CD4-positive, alpha-beta memory T cell (primary cell): ENCODE measurements at places on chromosomes 4 and X. TPM values are rescaled to one million over a fixed set of nuclear protein-coding genes. Genes with fewer than 3 reads are reported as not detected.

PLAC8 gene
- 148 TPM for total RNA-seq

- no peaks in the 10 kb centered on the region for H3K27me3 ChIP-seq
- no peaks in the 10 kb centered on the region for H3K36me3 ChIP-seq
- H3K4me3 ChIP-seq = no peak overlapping the region
- no peak for DNase-seq
Measured at GRCh38 chr4:89753601-89754066, 83.3 kb downstream of the SNCA start.

GRCh38 chrX:50099331-50099730 lies 101.5 kb downstream of the AKAP4 start:
- H3K4me1 ChIP-seq = no peaks in the 10 kb centered on the region
- H3K27ac ChIP-seq = no peak overlapping the region
- H3K27me3 ChIP-seq = no peaks in the 10 kb centered on the region
- no peak overlapping the region for H3K4me3 ChIP-seq

DNA sequence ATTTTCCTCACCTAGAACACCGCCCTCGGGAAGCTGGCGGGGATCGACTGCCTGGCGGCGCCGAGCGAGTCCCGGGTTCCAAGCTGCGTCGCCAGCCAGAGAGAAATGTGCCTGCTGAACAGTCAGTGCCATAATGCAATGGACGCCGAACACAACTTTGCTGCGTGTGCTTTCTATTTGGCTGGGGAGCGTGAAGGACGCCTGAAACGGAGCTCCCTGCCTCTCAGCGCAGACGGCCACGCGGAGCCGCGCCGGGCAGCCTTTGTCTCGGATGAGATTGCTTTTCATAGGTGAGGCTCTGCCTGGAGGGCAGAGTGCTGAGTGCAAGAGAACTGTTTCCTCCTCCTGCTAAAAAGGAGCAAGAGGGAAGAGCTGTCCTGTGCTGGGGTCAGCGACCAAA lies 107.7 kb upstream of the BCOR start:
- H3K27me3 ChIP-seq = no peaks in the 10 kb centered on the region
- peaks cover 9% of the 10 kb centered on the region for H3K4me1 ChIP-seq
- no peak for DNase-seq
- H3K36me3 ChIP-seq = no peaks in the 10 kb centered on the region
- no peak overlapping the region for H3K27ac ChIP-seq

GRCh38 chrX:153884590-153884989 lies 1.4 kb downstream of the L1CAM start:
- no peak overlapping the region for H3K27ac ChIP-seq
- no peak for DNase-seq
- no peaks in the 10 kb centered on the region for H3K36me3 ChIP-seq
- no peak overlapping the region for H3K4me3 ChIP-seq
- peaks cover 5% of the 10 kb centered on the region for H3K27me3 ChIP-seq

- no peaks in the 10 kb centered on the region for H3K36me3 ChIP-seq
- no peak for DNase-seq
- H3K27me3 ChIP-seq = no peaks in the 10 kb centered on the region
- H3K27ac ChIP-seq = no peak overlapping the region
- H3K4me3 ChIP-seq = no peak overlapping the region
- H3K4me1 ChIP-seq = no peaks in the 10 kb centered on the region
Measured at GRCh38 chrX:63013549-63013948, 337.6 kb downstream of the SPIN4 start.

DNA sequence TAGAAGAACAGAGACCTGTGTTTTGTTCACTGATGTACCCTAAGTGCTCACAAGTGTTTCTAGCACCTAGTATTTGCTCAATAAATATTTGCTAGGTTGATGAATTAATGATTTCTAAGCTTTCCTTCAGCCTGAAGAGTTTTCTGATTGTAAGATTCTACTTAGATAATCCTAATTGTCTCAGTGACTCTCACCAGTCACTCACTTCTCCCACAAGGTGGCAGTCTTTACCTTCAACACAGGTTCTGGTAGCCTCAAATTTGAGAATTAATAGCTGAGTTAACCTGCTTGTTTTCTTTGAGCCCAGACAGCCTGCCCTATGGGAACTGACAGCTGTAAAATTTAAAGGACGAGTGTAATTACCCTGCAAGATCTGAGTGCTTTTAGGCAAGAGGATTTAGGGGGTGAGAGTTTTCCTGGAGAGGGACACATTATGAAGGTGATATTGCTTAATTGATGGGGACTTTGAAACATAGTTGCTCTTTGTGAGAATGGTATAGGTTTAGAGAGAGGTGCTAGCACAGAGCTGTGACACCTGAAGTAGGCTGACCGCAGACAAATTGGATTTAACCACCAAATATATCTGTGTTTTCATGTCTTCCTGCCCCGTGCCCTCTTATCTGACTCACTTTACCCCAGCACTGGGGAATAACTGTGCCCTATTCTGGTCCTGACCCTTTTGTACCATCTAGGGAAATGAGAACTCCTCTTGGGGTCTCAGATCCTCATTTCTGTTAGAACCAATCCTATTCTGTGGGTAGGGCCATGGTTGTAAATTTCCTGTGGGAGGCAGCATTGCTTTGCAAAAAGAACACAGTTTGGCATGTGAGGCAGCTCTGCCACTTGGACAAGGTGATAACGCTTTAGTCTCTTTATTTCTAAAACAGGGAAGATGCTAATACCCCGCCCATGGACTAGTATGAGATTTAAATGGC lies 27.7 kb downstream of the CD38 start:
- H3K4me1 ChIP-seq = peaks cover 7% of the 10 kb centered on the region
- H3K27me3 ChIP-seq = no peaks in the 10 kb centered on the region
- DNase-seq = peak; percentile 47
- no peaks in the 10 kb centered on the region for H3K36me3 ChIP-seq
- H3K4me3 ChIP-seq = no peak overlapping the region
